Activated T-helper 1 cell treated with anti-CD3 and anti-CD28 coated beads, Interleukin-2, amount 50 U/mL, for 16 hours (primary cell): ENCODE measurements at places on chromosomes 4 and X.

- DNase-seq: no peak
Observed at GRCh38 chrX:45400027-45400779, 199.5 kb upstream of the DIPK2B start.

DNA sequence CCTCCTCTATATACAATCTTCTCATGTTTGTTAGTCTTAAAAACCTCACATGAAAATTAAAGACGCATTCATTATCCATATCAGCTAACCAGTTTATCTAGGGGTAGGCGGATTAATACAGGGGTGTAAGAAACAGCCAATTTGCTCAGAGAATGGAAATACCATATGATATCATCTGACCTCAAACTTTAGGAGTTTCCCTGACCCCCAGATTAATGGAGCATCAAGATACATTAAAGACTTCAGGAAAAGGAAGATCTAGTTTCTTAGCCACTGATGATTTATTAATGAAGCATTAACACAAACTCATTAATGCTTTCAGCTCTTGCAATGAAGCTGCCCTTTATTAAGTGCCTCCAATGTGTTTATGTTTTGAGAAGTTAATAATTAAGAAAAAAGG, 67.5 kb downstream of the CAMK2D start:
- DNase-seq: no peak

- DNase-seq: no peak
Observed at GRCh38 chrX:129793604-129794191, 13.9 kb downstream of the SASH3 start.

GRCh38 chrX:46913667-46914066, 1.4 kb downstream of the JADE3 start:
- no peak for DNase-seq

- no peak for DNase-seq
Observed at GRCh38 chrX:133285341-133285740, 67.2 kb upstream of the TFDP3 start.

- DNase-seq: no peak
Observed at GRCh38 chr4:144572660-144573059, 73.3 kb upstream of the HHIP start.

- DNase-seq: no peak
Observed at GRCh38 chr4:184655889-184656869, 6.6 kb downstream of the PRIMPOL start.
